ENCODE measurements at places on chromosomes 6 and 20.

GRCh38 chr20:44470327-44470726 is 5.3 kb upstream of the TTPAL start:
- DNase-seq = no peak

DNA sequence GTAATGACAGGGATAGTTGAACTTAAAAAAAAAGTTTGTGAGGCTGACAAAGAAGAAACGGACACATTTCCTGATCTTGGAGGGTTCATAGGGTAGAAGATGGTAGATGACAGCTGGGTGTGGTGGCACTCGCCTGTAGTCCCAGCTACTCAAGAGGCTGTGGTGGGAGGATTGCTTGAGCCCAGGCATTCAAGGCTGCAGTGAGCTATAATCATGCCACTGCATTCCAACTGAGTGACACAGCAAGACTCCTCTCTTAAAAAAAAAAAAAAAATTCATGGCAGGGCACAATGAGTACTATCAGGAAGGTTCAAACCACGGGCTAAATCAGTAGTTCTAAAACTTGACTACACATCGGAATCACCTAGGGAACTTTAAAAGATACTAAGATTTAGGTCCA is 2.0 kb upstream of the MICA start:
- no peak for DNase-seq

GRCh38 chr6:24522228-24523176 is 27.7 kb downstream of the ALDH5A1 start:
- no peak for DNase-seq

GRCh38 chr6:40629463-40629862 is 42.3 kb upstream of the LRFN2 start:
- no peak for DNase-seq

DNA sequence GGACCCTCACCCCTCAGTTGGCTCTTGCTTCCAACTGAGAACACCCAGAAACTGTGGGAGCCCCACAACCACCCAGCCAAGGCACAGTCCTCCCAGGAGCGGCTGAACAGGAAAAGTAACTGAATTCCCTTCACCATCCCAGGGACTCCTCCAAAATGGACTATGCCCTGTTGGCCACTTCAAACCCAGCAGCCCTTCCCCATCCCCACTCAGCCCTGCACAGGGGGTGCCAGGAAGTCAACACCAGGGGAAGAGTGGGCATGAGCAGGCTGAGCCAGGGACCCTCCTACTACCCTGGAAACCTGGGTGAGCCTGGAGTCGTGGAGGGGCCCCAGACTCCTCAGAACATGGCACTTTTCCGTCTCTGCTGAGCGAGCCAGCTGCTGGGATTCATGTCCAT is 10.3 kb downstream of the GUCA1B start:
- no peak for DNase-seq

GRCh38 chr20:31747640-31748039 is 8.6 kb downstream of the TPX2 start:
- no peak for DNase-seq

DNA sequence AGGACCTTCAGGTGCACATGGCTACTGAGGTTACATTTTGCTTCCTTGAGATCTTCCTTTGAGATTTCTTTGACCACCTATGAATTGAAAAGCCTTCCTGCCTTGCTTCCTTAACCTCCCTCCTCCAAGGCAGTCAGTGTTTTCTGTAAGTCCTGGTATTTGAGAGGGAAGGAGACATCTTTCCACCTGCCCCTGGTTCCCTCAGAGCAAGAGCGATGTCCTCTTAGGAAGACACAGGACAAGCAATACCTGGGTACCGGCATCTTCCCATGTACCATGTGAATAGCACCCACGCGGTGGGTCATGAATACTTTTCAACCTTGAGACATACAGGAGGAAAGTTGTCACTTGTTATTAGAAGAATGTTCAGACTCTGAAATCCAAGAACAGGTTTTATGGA is 37.1 kb downstream of the GINS1 start:
- DNase-seq = peak; percentile 13

DNA sequence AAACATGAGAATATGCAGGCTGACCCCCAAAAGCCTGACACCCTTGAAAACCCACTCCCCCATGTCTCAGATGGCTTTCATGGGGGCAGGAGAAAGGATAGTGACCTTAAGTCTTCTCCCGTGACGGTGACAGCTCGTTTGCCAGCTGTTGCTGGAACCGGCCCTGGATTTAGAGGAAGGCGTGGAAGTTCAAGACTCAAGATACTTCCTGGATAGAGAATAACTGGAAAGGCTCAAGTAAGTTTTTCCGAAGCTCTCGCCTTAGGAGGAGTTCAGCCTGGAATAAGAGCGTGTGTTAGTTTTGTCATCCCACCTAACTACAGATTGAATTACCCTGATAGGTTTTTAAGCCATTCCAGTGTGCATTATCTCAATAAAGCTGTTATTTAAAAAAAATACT is 11.6 kb upstream of the MTG2 start:
- DNase-seq = no peak

DNA sequence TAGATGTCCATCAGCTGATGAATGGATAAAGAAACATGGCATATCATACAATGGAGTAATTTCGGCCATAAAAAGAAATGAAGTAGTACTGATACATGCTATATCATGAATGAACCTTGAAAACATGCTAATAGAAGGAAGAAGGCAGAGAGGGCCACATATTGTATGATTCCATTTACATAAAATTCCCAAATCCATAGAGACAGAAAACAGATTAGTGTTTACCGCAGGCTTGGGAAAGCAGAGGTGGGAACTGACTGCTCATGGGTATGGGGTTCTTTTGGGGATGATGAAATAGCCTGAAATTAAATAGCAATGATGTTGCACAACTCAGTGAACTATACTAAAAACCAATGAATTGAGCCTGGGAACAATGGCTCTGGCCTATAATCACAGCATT is 58.3 kb downstream of the SERAC1 start:
- DNase-seq = no peak

DNA sequence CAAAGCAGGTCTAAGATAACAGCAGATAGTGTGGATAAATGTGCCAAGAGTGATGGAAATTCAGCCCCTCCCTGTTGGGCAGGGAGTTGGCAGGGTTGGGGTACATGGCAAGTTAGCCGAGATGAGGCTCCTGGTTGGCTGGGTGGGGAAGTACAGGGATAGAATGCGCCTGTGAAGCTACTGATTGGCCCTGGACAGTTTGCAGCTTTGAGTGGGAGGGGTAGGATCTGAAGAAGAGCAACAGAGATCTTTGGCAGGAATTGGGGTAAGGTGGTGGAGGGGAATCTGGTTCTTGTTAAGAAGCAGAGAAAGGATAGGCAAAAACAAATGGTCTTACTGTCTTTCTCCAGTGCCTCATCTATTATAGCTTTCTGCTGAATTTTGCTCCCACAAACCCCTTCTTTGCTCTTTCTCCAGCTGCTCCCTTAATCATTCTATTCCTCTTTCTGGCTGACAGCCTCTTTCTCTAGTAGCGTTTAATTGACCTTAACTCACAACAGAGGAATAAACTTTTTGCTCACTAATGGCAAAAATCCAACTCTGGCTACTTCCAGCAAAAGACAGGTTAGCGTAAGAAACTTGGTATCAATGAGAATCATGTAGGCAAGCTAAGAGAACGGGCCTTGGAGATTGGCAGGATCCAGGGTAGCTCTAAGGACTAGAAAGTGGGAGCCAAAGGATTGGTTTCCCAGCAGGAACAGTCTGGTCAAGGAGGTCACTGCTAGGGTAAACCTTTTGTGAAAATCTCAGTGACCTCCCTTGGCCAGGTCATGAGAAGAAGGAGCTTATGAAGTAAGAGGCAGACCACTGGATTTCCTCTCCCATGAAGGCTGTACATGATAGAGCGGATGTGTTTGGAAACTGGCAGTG is 86.3 kb upstream of the CARMIL1 start:
- no peak for DNase-seq

GRCh38 chr20:21583486-21584168 is 69.8 kb upstream of the NKX2-2 start:
- DNase-seq = no peak

- DNase-seq = no peak
Measured at GRCh38 chr6:150249261-150249660, 106.4 kb downstream of the PPP1R14C start.

DNA sequence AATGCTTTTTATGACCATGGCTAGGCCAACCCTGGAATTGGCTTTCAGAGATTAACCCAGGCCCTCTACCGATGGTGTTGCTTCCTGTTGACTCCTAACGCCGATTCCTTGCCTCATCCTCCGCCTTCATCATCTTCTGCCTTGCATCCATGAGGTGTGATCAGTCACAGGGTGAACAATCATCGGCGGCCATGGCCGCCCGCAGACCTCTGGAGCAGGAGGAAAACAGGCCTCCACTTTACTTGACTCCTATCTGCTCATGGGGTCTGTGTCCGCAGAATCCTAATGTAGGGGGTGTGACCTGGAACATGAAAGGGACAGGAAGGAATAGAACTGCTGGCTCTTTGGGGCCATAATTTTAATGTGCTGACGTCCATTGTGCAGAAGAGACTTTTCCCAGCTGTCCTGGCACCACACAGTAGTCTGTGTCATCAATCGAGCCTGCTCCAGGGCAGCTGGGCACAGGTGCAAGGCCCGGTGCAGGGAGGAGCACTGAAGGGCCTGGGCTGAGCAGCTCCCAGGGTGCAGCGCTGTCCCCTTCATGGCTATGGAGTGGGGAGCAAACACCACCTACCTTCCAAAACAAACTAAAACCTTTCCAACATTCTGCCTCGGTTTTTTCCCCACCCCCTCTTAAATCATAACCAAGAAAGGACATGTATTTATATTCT is 8.0 kb downstream of the SLC22A3 start:
- no peak for DNase-seq

- DNase-seq = no peak
Measured at GRCh38 chr6:112936504-112936903, 589.4 kb downstream of the RFPL4B start.

- DNase-seq = no peak
Measured at GRCh38 chr20:19070681-19071445, 141.6 kb upstream of the SLC24A3 start.

DNA sequence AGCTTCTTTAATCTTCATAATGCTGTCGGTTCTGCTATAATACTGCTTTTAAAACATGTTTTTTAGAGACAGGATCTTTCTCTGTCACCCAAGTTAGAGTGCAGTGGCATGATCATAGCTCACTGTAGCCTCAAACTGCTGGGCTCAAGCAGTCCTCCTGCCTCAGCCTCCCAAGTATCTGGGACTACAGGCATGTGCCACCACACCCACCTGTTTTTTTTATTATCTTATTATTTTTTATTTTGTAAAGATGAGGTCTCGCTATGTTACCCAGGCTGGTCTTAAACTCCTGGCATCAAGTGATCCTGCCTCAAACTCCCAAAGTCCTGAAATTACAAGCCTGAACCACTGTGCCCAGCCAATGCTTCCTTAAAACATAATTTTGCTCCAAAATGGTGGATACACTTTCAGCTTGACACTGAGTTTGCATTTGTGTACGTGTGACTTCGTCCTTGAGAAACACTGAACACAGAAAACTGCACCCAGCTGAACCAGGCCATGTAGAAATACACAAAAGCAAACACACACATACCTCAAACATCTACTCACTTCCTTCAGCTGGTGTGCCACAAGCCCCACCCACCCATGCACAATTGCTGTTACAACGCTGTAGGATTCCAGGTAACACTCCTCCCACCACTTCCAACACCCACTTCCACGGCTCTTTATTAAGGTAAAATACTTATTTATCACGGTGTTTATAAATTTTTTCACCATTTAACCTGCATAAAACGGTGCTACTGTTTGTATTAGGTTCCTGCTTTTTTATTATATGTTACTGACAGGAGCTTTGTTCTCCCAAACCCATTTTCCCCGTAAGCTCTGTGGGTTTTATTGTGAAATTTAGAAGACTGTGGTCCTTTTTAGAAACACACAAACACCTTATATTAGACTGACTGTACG is 109.1 kb downstream of the TSHZ2 start:
- no peak for DNase-seq

DNA sequence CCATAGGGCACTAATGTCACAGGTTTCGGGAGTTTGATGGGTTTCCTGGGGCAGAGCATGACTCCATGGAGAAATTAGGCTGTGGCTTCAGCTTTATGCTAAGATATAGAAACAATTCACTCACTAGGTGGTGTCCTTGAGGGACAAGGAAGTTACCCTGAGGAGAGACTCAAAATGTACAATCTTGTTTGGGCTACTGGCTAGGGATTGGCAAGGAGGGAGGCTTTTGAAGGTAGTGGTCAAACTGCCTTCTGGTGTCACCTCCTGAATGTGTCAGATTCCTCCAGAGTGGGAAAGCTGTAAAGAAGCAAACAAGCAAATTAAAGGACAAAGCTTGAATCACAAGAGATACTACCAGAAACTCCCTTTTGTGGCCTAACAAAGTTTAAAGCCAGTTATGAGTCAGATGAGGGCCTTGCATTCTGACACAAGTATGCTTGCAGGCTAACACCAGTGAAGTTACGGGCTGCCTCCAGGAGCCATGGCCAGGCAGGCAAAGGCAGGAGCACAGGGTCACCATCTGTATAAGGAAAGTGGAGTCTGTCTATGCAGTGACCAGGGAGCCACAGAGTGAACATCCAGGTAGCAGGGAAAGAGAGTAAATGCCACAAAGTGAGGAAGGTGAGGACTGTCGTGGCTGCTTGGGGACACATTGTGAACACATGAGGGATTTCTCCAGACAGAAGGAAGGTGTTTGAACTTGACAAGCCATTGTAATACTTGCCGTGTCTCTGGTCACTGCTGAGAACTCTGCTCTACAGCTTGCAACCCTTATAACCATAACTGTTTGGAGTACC is 107.7 kb upstream of the DTNBP1 start:
- DNase-seq = no peak

- DNase-seq = no peak
Measured at GRCh38 chr20:21456207-21456606, 57.7 kb downstream of the NKX2-2 start.

DNA sequence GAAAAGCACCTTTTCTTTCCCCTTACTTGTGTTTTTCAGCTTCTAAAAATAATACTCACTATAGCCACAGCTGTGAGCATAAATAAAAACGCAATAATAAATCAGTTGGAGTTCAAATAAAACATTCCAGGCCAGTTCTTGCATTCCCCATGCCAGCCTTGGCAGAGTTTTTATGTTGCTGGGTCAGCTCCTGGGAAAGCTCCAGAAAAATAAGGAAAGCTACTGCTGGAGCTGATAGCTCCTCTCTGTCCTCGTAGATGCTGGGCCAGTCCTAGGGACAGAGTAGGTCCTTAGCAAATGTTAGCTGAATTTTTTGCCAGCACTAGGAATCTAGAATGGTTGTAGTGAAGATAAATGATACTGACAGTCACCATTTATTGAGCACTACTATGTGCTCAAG is 389.0 kb upstream of the SYNCRIP start:
- DNase-seq = no peak

- no peak for DNase-seq
Measured at GRCh38 chr6:125810445-125810844, 19.7 kb downstream of the NCOA7 start.

All from activated CD8-positive, alpha-beta memory T cell treated with anti-CD3 and anti-CD28 coated beads for 24 hours (primary cell).